Stomach (tissue), 19 donors: ENCODE measurements at places on chromosomes 7 and 10. TPM values are rescaled to one million over a fixed set of nuclear protein-coding genes. Genes with fewer than 3 reads are reported as not detected.

- H3K27me3 ChIP-seq: no peaks in the 10 kb centered on the region
- peak overlapping the region; percentile 57 for H3K4me3 ChIP-seq
- DNase-seq: peak; percentile 87
Measured at GRCh38 chr7:28956608-28957063, 1.5 kb downstream of the TRIL start.

- H3K4me3 ChIP-seq: no peak overlapping the region
- no peaks in the 10 kb centered on the region for H3K4me1 ChIP-seq
- no peak for DNase-seq
- H3K27ac ChIP-seq: no peak overlapping the region
Measured at GRCh38 chr7:158443014-158443687, 144.5 kb downstream of the PTPRN2 start.

GRCh38 chr7:157347217-157347904 is 10.6 kb downstream of the DNAJB6 start:
- H3K36me3 ChIP-seq: no peaks in the 10 kb centered on the region
- DNase-seq: no peak
- H3K27ac ChIP-seq: no peak overlapping the region
- no peak overlapping the region for H3K4me3 ChIP-seq

The HOXA13 gene
- not detected for total RNA-seq

The TRIL gene
- 1.3 TPM for total RNA-seq

DNA sequence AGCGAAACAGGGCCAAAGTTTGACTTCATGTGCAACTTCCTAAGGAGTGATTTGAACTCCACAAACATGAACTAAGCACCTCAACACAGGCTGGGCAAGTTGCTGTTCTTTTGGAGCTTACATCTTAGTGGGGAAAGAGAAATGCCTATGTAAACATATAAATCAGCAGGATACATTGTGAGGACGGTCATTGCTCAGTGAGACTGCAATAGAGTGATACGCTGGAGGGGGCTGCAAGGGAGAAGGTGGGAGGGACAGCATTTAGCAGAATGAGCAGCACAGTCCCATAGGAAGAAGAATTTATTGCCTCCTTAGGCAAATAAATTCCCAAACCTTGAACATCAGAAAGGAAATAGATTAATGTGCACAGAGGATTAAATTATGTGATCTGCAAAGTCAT is 90.0 kb downstream of the EGFR start:
- DNase-seq: no peak
- H3K27ac ChIP-seq: no peak overlapping the region
- no peaks in the 10 kb centered on the region for H3K27me3 ChIP-seq
- H3K4me1 ChIP-seq: peaks cover 81% of the 10 kb centered on the region
- H3K36me3 ChIP-seq: no peaks in the 10 kb centered on the region
